Activated CD4-positive, alpha-beta T cell treated with anti-CD3 and anti-CD28 coated beads for 48 hours (primary cell): ENCODE measurements at places on chromosomes 1 and 21.

GRCh38 chr21:31038376-31038775 lies at the start of gene KRTAP19-8:
Gene KRTAP19-8, minus strand, starts transcription at chr21:31038476. Its CDS starts 33 bp downstream, at chr21:31038443.
- no peak for DNase-seq

GRCh38 chr1:16724718-16725438 lies 15.4 kb upstream of the RNU1-4 start:
- no peak for DNase-seq

- no peak for DNase-seq
These were observed 281.0 kb downstream of the SMYD3 start for GRCh38 chr1:246226041-246226440.

DNA sequence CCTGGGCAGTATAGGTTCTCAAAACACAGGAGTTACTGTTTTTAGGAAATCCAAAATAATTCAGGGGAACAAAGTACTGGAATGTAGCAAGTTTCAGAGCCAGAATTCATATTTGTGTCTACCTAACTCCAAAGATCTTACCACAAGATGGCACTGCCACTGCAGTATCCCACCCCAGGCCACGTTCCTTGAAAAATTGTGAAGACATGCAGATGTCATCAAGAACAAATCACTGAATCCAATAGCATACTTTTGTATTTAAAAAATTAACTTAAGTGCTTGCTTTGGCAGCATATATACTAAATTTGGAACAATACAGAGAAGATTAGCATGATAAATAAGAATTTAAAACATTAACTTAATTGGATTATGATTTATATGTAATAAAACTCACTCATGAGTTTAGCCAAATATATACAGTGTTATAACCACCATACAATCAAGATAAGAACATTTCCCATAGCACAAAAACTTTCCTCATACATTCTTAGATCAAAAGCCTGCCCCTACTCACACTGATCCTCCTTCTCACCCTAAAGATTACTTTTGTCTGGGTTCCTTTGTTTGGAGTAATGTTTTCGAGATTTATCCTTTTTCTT lies 209.9 kb downstream of the FAF1 start:
- DNase-seq, result no peak

DNA sequence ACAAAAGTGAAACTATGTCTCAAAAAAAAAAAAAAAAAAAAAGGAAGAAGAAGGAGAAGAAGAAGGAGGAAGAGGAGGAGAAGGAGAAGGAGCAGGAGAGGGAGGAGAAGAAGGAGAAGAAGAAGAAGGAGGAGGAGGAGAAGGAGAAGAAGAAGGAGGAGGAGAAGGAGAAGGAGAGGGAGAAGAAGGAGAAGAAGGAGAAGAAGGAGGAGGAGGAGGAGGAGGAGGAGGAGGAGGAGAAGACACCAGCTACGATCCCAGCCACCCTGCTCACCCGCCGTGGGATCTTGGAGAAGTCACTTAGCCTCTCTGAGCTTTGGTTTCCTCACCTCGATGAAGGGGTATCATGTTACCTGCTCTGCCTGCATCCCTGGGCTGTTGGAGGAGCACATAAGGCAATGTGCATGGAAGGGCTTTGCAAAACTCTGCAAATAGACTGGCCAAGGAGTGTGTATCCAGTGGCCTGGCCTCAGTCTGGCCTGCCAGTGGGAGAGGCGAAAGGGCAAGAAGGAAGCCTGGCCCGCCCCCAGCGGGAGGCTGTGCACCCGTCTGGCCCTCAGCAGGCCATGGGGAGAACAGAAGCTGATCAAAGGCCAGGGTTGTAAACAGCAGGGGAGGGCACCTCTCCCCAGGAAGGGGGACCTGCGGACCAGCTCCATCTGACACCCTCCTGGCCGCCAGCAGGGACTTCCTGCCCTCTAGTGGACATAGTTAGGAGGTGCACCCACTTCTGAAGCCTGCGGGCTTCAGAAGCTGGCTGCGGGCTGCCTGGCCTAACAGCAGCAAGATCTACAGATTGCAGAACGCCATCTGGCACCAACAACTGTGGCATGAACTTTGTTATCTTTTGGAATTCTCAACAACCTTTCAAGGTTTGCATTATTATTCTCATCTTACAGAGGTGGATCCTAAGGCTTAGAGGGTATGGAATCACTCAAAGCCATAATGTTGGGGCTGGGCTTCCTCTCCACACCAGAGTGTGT lies 19.2 kb upstream of the CDK18 start:
- DNase-seq, result peak; percentile 74

DNA sequence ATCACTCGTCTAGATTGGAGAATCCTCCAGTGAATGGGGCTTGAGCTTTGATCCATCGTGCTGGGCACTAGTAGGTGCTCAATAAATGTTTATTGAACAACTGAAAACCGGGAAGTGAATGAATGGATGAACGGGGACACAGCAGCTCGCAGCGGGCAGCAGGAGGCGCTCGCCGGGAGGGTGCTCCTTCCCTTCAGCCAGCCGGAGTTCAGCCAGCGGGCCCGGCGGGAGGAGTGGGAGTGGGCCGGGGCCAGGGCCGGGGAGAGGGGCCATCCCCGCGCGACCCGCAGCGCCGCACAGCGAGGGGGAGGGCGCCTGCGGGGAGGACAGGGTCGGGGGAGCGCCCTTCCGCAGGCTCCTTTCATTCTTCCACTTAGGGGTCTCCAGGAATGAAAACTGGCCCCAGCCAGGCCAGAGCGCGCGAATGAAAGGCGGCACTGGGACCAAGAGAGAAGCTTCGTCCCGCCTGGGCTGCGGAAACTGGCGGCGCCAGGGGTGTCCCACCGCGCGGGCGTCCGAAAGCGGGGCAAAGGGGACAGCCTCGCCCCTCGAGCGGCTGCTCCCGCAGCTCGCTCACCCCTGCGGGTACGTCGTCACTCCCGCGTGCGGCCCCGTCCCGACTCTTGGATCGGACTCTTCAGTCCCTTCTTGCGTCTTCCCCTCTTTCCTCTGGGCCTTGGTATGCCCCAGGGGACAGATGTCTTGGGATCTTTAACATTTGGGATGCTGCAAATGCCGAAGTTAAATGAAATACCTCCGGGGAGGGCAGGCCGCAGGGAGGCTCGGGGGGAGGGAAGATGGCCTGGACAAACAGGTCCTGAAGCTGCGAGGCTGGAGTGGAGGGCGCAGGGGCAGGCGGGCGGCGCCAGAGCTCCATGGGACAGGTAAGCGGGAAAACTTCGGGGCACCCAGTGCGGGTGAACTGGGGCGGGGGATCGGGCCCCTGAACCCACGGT lies 3.6 kb upstream of the INAVA start:
- DNase-seq, result no peak
